Kidney epithelial cell (primary cell): ENCODE measurements at places on chromosomes 1 and 21.

GRCh38 chr1:171252482-171252881 is 4.2 kb downstream of the FMO1 start:
- no peak for DNase-seq

GRCh38 chr1:3697810-3698209 is 45.5 kb downstream of the TP73 start:
- no peak for DNase-seq

DNA sequence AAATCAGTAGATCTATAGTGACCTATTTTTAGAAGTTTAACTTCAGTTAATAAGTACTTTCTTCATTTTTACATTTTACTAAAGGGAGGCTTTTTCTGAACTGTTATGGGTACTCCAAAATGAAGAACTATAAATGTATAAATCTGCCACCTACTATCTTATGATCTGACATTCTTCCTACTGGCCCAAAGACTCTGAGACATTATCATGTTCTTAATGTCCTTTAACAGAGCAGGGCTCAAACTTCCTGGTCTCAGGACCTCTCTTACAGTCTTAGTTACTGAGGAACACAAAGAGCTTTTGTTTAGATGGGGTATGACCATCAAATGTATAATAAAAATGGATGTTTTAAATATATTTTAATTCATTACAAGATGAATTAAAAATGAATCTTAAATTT is 8.9 kb downstream of the TRIM33 start:
- no peak for DNase-seq

DNA sequence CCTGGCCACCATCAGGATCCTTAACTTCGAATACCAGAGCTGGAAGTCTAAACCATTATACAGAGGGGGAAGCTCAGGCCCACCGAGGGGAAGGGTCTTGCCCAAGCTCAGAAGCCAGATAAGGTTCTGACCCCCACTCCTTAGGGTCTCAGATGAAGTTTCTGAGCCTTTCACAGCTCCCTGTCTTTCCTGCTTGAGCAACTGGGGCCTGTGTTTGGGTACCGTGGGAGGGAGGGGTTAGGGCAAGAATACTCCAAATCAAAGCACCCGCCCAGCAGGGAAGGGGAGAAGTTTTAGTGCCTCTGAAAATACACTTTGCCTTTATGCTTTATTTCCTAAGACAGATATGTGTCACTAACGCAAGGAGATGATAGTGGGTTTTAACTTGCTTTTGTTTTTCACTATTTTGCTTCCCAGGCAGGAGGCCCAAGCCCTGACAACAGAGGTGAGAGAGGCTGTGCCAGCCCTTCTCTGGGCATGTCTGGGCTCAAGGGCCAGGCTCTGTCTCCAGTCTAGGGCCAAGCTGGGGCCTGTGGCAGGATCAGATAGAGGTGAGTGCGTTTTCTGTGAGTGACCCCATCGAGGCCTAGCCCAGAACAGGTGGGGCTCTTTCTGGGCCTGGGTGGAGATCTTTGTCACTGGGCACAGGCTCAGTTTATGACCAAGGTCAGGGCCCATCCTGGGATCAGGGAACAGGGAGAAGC is 20.5 kb upstream of the TENT5B start:
- DNase-seq, result no peak

DNA sequence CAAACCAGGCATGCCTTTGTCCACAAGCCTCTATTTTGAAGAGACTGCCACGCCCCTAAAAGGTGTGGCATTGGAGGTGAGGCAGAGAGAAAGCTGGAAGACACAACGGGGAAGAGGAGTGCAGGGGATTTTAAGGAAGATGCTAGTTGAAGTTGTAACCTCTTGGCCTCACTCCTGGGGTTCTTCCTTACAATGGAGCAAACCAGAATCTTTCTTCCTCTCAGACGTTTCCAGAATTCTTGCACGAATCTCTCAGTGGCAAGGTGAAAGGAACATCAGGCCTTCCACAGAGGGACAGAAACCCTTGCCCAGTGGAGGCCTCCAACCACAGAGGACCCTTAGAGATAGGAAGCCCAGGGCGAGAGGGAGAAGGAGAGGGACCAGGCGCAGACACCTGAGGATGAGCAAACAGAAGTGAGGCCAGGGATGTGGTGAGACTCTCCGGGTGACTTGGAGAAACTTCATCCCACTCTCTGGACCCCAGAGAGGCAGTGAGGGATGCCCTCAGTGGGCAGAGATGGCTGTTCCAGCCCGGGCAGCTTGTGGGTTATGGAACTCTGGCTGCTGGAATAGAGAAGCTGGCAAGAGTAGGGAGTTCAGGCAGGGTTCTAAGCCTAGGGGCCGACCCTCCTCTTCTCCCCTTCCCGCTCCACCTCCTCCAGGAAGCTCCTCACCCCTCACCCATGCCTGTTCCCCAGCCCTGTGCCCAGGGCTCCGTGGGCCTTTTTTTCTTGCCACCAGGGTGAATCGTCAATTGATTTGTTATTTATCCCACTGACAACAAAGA is 136.8 kb upstream of the RUNX3 start:
- no peak for DNase-seq
